NCI-H345 (cell line): ENCODE measurements at places on chromosomes 1 and 21.

- no peak for DNase-seq
Measured at GRCh38 chr1:193070942-193071341, 11.5 kb downstream of the RO60 start.

GRCh38 chr1:155946633-155947219 lies 5.3 kb downstream of the RXFP4 start:
- DNase-seq = no peak

GRCh38 chr1:209772126-209772525 lies 12.2 kb downstream of the C1orf74 start:
- DNase-seq = no peak

DNA sequence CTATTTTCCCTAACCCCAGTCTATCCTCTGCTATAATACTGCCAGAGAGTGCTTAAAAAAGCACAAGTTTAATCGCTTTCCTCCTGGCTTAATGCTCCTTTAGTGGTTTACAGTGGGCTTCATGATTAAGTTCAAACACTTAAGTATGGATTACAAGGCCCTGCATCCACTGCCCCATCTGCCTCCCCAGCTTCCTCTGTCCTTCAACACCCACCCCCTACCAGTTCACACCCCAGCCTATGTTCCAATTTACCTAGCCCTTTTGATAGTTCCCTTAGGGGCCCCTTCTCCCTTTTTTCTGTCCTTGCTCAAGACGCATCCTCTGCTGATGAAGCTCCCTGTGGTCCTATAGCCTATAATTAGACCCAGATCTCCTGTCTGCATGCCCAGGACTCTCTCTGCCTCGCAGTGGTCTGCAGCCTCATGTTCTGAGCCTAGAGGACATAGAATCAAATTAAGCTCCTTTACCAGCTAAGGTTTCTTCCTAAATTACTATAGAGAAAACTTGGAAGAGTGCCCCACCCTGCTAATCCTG lies 212.5 kb downstream of the FGGY start:
- no peak for DNase-seq

- peak; percentile 72 for DNase-seq
Measured at GRCh38 chr1:42957880-42958487, 684 bp downstream of the SLC2A1 start.

DNA sequence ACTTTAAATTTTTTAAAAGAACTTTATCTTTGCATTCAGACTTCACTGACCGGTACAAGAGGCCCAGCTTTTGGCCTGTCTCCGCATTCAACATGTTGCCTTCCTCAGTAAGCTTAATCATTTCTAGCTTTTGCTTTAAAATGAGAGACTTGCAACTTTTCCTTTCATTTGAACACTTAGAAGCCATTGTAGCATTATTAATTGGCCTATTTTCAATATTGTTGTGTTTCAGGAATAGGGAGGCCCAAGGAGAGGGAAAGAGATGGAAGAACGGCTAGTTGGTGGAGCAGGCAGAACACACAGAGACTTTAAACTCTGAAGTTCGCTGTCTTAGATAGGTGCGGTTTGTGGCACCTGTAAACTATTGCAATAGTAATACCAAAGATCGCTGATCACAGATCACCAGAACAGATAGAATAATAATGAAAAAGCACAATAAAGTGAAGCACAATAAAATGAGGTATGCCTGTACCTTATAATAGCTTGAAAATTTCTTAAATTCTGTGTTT lies 31.4 kb downstream of the RABGAP1L start:
- no peak for DNase-seq

- DNase-seq = no peak
Measured at GRCh38 chr21:44540741-44541288, 820 bp upstream of the KRTAP10-1 start.
